ENCODE measurements at places on chromosomes 3 and 15.

DNA sequence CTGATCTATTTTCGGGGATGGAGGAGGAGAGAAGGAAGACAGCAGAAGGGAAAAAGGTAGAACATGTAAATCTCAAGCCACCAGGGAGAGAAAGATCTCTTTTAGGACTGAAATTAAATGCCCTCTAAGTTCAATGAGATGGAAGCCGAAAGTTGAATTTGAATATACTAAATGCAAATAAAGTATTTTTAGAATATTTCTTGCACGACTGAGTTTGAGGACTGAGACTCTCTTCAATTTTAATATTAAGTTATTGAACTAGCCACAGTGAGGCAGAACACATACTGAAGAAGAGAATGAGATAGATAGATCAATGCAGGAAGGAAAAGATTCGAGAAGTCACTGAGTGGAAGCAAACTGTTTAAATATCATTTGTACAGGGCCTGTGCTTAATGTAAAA lies 399.9 kb upstream of the CBLB start:
- no peak for DNase-seq

- DNase-seq, result no peak
Observed at GRCh38 chr3:5016211-5017161, 37.2 kb downstream of the BHLHE40 start.

GRCh38 chr3:8517487-8517886 lies 15.9 kb downstream of the LMCD1 start:
- DNase-seq, result no peak

- no peak for DNase-seq
Observed at GRCh38 chr3:77134769-77135168, 94.9 kb downstream of the ROBO2 start.

- no peak for DNase-seq
Observed at GRCh38 chr3:30437171-30437601, 169.2 kb upstream of the TGFBR2 start.

DNA sequence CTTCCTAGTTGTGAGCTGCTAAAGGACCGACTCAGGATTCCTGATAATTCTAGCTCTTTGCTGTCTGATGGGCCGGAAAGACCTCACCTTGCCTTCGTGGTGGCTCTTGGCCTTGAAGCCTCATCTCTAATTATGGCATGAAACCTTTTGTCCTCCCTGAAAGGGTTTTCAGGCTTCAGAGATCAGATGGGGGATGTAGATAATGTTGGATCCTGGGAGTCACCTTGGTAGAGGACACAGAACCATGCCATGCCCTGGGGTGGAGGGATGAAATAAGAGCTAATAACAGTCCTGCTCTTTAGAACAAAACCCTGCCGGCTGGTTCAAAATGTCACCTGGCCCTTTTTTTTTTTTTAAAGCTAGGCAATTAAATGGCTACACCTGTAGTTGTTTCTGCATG lies 50.8 kb upstream of the SYN2 start:
- DNase-seq, result no peak

DNA sequence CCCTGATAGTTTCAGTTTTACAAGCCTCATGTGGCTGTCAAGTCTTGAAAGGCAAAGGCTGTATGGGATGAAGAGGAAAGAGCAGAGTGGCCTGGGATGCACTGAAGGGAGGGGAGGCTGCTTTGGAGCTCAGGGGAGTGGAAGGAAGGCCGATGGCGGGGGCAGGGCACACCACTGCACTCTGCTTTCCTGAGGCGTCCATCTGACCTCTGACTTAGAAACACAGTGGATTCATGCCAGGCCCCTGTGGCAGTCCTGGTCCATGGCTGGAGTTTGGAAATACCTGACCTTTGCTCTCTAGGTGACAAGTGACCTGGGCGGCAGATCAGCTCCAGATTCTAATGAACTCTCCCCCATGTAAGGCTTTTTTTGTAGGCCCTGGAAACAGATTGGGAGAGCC lies 19.0 kb downstream of the FAH start:
- no peak for DNase-seq

DNA sequence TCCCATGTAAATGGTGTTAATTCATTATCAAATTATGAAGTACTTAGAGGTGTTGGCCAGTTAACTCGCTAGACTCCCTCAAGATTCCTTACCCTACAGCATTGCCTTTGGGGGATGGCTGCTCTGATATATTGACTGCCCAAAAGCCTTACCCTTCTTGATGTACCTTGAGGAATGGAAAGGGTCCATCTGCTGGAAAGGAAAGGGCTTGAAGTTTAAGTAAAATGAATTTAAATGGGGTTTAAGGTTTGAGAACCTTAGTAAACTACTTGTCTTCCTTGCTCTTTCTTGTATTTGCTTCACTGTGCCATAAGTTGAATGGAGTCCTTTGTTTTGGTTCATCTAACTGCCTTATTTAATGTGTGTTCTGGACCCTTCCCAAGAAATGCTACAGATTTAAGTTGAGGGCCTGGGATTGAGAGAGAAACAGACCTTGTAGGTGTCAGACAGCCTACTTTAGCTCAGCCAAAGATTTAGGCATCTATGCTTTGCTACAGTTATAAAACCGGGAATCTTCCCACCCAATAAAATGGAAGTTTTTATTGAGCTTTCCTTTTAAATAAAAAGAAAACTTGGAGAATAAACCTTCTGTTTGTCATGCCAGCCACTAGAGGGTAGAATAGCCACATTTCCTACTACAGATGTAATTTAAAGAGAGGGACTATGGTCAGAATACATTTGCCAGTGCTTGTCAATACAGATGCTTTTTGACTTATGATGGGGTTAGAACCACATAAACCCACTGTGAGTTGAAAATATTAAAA lies 25.3 kb downstream of the CMSS1 start:
- DNase-seq, result no peak

GRCh38 chr15:69609776-69610175 lies 157.2 kb downstream of the RPLP1 start:
- DNase-seq, result no peak

All from GM06990 (cell line).